ENCODE measurements at places on chromosomes 2 and 18.

DNA sequence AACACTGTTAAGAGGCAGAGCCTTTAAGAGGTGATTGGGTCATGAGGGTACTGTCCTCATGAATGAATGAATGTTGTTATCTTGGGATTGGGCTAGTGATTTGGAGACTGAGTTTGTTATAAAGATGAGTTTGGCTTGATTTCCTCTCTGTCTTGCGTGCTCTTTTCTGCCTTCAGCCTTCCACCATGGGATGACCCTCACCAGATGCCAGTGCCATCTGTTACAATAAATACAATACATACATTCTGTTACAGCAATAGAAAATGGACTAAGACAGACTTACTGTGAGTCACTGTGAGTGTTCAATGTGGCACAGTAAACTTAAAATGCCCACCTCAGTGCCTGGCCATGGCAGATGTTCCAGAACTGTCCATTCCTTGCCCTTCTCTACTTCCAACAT lies 95.0 kb upstream of the ZFP36L2 start:
- DNase-seq = no peak

GRCh38 chr2:188931361-188931760 lies 42.8 kb upstream of the COL3A1 start:
- DNase-seq = no peak

DNA sequence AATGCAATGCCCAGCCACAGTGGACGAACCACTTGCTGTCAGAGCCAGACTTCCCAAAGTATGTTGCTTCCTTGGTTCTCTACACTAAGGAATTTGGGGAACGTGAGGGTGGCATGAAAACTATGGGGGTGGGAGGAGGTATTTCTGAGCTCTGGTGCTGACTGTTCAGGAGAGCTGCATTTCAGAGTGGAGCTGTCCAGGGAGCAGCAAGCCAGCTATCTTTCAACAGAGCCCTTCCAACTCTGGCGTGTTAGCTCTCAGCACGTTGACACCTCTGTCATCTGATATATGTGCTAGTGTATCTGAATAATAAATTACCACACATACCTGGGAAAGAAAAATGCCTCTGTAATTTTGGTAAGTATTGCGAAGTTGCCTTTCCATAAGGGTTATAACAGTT lies 66.1 kb downstream of the SAP130 start:
- no peak for DNase-seq

- no peak for DNase-seq
These were observed 64.1 kb downstream of the ZCCHC2 start for GRCh38 chr18:62586781-62587487.

DNA sequence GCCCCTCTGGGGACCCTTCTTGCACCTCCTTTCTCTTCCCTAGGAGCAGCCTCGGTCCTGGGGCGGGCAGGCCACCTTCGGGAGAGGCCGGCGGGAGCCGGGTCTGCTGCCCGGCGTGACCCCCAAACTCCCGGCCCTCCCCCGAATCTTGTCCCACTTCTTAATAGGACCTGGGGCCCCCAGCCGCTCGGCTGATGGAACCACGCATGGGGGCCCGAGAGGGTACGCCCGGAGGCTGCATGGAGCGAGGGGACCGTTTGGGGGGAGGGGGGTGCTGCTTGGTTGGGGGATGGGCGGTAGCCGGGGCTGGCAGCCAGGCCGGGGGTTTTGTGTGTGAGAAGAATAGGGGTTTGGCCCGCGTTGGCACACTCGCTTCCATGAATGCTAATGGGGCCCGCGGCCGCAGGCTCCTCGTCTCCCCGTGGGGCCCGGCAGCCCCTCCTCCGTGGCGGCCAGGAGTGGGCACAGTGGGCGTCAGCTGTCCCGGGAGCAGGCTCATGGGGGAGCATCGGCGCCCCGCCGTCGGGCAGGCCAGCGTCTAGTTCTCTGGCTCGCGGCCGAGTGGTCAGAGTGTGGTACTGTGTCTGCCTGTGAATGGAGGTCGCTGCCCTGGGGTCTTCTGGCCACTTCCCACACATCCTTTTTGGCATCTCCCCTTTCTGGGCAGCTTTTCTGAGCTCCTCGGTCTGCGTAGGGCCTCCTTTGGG lies 1.0 kb downstream of the GAREM2 start:
- no peak for DNase-seq

GRCh38 chr2:197011801-197012641 lies 85.5 kb upstream of the PGAP1 start:
- DNase-seq = no peak
